ENCODE measurements at places on chromosomes 3 and 15.

- no peak for DNase-seq
These were observed 223.1 kb downstream of the RPLP1 start for GRCh38 chr15:69675731-69676130.

GRCh38 chr3:100245927-100246326 is 14.9 kb upstream of the TBC1D23 start:
- DNase-seq, result no peak

DNA sequence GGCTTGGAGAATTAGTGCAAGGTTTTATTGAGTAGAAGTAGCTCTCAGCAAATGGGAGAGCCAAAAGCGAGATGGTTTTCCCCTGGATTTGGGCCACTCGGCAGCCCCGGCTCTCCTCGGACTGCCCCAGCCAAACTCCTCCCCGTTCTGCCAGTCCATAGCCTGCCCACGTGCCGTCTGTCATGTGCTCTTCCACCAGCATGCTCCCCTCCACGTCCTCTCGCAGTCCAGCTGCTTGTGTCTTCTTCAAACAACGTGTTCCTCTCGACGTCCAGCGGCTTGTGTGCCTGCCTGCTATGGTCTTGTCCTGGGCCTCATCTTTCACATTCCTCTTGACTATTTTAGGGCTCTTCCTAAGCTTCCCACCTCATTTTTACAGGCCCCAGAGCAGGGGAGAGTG is 16.7 kb upstream of the SECISBP2L start:
- DNase-seq, result no peak

DNA sequence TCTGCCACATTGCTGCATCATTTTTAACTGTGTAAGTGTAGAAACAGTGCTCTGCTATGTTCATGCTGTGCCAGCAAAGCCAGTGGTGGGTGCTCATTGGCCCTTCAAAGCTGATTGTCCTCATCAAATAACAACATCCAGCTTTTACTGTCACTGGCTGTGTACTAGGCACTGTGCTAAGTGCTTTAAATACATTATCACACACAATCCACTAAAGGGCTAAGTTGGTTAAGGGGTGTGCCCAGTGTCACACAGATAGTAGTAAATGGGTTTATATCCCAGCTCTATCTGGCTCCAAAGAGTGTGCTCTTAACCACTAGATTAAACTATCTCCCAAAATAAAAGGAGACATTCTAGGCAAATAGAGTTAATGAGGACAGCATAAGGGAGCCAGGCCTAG is 7.7 kb downstream of the TUBGCP4 start:
- no peak for DNase-seq

GRCh38 chr3:151362751-151363174 is 21.8 kb downstream of the P2RY12 start:
- no peak for DNase-seq

- no peak for DNase-seq
These were observed 4.9 kb downstream of the BTD start for GRCh38 chr3:15606434-15606891.

DNA sequence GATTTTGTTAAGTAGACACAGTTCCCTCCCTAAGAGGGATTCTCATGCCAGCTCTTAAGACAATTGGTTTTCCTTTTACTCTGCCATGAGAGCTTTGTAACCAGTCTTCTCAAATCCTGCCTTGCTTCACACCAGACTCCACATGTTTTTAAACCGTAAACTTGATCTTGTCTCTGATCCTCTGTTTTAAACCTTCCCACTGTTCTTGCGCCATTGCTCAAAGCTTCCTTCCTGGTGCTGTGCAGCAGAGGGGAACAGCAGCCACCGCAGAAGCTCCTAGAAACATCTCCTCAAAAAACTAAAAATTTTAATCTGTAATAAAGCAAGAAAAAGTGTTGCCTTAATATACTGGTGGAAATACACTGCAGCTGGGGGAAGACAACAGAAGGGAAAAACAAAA is 154.5 kb upstream of the SATB1 start:
- no peak for DNase-seq

- no peak for DNase-seq
These were observed 199.8 kb upstream of the TLE3 start for GRCh38 chr15:70297465-70298058.

DNA sequence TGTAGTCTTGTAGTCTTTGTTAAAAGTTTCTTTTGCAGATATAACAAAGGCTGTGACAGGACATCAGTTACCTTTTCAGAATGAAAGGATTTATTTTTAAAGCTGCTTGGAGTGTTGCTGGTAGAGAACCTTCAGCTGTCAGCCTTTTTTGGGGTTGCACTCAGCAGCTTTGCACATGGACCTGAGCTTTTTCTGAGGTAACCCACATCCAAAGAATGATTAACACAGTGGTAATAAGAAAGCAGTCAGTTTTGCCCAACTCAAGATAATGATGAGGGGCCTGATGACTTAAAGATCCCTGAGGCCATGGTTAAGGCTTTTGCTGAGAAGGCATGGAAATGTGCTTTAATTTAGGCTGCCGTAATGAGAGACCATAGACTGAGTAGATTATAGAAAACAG is 1042.7 kb downstream of the PLOD2 start:
- no peak for DNase-seq

DNA sequence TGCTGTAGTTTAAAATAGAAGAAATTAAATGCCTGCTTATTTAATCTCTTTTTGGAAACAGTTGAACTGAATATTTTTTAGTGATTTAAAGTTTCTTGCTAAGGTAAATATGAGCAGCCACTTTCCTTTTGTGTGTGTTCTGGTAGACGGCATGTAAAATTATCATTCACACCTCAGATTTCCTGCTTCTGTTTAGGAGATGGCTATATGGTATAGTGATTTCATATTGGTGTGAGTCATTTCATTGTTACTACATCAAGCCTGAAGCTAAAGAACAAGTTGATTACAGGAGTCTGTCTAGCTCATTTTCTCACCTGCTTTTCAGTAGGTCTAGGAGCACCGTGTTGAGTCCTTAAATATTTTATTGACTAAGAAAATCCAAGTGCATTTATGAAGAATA is 2.2 kb downstream of the LRCH3 start:
- no peak for DNase-seq
